ENCODE measurements at places on chromosomes 2 and 18. TPM values are rescaled to one million over a fixed set of nuclear protein-coding genes. Genes with fewer than 3 reads are reported as not detected.

DNA sequence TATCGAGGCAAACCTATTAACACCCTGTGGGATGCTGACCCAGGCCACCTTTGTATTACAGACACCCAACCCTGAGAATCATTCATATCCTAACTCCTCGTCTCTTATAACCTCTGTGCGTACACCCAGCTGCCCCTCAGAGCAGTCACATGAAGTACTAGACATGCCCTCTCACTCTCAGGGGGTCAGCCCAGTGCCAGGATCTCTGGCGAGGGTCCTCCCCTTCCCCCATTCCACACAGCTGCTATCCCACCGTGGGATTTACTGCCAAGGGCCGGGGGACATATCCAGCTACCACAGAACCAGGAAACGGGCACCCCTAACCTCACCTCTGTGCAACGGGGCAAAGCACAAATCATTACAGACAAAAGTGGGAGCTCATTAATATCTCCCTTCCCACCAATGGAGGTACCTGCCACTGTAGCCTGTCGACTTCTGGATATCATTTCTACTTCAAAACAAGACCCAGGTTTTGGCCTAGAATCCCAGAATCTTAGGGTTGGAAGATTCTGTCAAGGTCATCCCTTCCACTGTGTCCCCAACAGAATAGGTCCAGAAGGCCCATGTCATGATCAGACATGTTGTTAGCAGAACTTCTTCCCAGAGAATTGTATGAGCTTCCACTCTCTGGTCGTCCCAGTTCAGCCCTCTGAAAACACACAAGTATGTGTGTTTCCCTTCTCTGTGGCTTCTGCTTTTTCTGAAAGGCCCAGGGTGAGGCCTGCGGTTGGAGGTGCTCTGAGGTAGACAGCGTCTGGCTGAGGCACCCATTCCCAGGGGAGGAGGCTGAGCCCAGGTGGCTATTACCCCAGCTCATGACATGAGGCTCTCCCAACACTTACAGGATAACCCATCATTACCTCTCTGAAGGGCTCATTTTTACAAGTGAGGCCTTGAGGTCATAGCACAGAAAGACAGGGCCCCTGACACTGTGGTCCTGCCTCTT, 1.7 kb downstream of the TMBIM1 start:
- peak; percentile 88 for DNase-seq
- H3K4me3 ChIP-seq = peak overlapping the region; percentile 67
- peaks cover 17% of the 10 kb centered on the region for H3K4me1 ChIP-seq
- H3K27me3 ChIP-seq = no peaks in the 10 kb centered on the region

LBX2 gene
- 6.8 TPM for total RNA-seq

- H3K27me3 ChIP-seq = no peaks in the 10 kb centered on the region
- H3K36me3 ChIP-seq = no peaks in the 10 kb centered on the region
- H3K27ac ChIP-seq = no peak overlapping the region
- no peak overlapping the region for H3K4me3 ChIP-seq
These were observed 17.1 kb downstream of the SMARCAL1 start for GRCh38 chr2:216429428-216429827.

DNA sequence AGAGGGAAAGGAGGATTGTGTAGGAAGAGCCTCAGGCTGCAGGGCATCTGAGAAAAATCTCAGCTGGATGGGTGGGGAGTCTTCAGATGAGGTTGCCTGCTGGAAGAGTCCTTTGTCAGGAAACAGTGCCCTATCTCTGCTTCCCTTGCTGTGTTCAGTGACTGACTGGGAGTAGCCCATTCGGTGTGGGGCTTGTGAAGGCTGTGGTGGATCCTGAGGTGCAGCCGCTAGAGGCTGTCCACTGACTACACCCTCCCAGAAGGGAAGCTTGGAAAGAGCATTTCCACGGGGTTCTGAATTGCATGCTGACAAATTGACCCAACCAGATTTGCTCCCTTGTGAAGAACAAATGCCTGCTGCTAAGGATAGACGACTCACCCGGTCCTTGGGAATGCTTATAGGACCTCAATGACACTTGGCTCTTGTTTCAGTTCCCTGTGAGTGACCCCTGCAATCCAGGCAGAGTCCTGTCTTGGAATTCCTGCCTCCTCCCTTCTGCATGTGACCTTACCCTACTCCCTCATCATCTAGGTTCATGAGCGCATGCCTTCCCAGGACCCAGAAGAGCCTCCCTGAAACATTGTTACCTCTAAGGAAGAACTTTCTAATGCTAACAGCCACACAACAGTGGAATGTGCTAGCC, 109.7 kb upstream of the FAM136A start:
- no peaks in the 10 kb centered on the region for H3K27me3 ChIP-seq
- no peaks in the 10 kb centered on the region for H3K4me1 ChIP-seq
- DNase-seq = no peak
- H3K27ac ChIP-seq = peak overlapping the region; percentile 55
